Erythroblast (primary cell): ENCODE measurements at places on chromosomes 2 and 18.

DNA sequence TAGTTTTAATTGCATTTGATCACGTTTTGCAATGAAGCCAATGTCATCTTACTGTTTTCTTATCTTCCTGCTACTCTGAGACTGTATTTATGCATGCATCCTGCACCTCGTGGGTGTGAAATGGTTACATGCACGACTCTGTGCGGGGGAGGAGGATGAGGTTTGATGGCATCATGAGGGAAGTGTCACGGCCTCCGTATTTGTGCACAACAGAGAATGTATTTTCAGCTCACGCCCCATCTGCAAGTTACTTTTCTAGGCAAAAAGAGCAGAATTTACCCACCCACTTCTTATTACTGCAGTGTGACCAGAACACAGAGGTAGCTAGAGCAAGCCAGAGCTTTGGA is 145.1 kb downstream of the TDRD15 start:
- no peak for DNase-seq

DNA sequence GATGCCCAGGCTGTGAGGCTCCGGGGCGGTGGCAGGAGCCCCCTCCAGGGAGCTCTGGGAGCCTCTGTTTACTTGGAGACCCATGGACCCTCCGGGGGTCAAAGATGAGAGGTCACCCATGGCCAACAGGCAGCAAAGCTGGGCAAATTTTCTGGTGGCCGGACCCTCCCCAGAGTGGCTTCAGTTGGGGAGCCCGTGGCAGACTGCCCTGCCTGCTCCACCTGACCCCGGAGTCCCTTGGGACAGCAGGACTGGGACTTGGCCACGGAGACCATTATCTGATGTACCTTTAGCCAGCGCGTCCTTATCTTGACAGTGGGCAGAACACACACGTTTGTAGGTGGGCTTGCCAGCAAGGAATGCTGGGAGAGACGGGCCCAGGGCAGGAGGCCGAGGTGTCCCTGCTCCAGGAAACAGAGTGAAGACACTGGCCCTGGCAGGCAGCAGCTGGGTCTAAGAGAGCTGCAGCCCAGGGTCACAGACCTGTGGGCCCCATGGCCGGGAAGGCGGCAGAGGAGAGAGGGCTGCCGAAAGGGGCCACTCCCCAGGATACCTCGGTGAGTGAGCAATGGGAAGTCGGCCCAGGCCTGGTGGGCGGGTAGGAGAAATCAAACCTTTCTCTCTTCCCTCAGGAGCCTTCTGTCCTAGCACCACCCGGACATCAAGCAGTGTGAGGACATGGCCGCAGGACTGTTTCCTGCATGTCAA is at the start of the genes ABCG5 and ABCG8:
ABCG5 (minus strand) TSS at position 280 of the 708 bp plus-strand sequence; CDS start at position 120, 160 bp downstream.
ABCG8 (plus strand) TSS at position 412 of the 708 bp plus-strand sequence; CDS start at position 495, 83 bp downstream.
- DNase-seq: no peak

DNA sequence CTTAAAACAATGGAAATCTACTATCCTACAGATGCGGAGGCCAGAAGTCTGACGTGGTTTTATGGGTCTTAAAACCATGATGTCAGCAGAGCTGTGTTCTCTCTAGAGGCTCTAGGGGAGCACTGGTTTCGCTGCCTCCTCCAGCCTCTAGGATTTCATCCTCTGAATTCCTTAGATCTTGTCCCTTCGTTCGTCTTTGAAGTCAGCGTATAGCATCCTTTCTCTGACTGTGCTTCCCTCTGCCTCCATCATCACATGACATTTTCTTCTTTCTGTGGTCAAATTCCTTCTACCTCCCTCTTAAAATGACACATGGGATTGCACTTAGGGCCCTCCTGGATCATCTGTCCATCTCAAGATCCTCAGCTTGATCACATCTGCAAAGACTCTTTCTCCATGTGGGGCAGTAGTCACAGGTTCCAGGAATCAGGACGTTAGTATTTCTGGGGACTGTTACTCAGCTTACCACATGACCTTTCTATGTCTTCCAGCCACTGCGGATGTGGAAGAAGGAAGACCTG is 22.7 kb upstream of the NCK2 start:
- DNase-seq: no peak

DNA sequence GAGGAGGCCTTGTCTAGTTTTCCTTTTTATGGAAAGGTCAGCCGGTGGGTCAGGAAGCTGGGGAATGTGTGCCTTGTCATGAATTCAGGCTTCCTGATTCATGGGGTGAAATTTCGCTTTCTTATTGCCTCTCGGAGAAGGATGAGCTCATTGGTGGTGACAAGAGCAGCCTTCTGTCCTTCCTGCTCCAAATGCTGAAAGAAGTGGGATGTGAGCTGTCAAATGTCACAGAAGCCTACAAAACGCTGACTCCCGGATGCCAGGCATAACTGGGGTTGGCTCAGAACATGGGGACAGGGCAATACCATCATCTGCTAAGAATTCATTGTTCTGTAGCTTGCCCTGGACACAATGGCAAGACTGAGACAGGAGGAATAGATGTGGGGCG is 55.8 kb upstream of the FAM136A start:
- no peak for DNase-seq

DNA sequence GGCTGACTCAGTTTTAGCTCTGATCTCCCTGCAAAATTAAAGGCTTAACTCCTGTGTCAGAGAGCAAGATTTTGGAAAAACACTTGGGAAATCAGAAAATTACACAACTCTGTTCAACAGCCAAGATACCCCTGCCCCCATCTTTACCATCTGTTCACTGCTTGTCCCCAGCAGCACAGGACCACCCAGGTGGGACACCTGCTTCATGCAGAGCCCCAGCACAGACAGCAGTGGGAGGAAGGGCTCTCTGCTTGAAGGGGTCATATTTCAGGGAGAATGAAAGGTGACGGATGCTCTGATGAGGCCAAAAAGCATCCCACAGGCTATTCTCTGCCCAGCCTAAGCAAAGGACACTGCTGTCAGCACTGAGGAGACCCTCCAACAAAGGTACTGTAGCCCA is 584.6 kb upstream of the KLHL29 start:
- no peak for DNase-seq

- DNase-seq: no peak
These were observed 28.9 kb upstream of the RNF152 start for GRCh38 chr18:61921621-61922235.

- DNase-seq: no peak
These were observed 28.6 kb downstream of the CDH19 start for GRCh38 chr18:66575263-66575662.

DNA sequence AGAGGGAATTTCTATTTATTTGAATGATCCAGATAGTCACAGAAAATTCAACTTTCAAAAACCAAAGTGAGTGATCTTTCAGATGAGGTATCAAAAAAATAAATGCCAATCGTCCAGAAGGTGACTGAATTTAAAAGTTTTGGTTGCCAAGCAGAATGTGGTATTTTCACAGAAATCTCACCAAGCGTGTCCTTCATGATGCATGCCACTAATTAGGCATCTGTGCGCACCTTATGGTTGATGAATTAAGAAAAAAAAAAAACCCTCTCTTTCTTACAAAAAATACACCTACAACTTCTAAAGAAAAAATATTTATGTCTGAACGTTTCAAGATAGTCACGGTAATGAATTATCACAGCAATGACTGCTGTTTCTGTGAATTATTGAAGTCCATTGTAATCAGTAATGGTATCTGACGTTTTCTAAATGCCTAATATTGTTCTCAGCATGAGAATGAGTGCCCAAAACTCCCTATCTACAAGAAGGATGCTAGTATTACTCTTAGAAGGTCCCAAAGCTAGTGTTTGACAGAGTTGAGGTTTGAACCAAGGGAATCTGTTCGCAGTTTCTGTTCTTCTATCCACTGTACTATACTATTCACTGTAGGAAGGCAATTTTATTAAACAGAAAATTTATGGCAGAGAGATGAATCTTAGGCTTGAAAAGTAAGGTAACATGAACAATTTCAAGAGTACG is 219.6 kb upstream of the NETO1 start:
- DNase-seq: no peak

DNA sequence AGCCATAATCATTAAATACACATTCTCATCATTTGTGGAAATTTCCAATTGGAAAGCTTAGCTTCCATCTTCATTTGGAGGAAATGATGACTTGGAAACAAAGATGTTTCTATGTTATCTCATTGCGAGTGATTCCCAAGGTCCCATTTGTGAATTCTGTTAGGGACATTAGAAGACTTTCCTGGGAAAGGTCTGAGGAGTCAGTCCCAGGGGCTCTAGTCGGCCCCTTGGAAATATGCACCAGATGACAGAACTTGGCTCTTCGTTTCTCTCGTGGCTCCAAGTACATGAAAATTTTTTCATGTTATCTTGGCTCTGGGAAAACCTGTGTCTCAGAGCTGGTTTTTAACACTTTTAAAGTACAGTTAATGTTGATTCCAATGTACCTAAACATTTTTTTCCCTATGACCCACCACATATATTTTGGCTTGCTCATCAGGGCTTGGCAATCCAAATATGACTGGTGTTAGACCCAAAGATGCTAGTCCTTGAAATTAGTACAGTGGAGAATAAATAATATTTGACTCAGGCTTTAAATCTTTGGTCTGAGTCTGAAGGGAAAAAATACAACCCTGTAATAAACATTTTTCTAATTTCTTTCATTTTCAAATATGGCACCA is 15.4 kb upstream of the CAVIN2 start:
- no peak for DNase-seq

DNA sequence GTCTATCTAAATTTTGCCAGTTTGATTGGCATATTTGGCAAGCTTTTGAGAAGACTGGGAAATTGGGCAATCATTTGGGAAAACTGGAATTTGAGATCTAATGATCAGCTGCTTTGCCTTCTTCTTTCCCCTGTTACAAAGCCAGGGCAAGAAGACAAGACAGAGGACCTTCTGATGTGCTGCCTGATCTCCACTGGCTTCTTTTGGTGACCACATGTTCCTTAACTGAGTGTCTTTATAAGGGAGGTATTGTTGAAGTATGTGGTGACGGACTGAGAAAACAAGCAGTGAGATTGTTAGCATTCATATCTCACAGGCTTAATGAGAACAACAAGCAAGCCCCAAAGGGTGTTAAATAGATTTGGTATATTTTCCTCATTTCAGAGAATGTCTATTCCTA is 175.8 kb downstream of the SLC8A1 start:
- no peak for DNase-seq

- peak; percentile 25 for DNase-seq
These were observed 44.7 kb downstream of the C2orf42 start for GRCh38 chr2:70145851-70146739.

DNA sequence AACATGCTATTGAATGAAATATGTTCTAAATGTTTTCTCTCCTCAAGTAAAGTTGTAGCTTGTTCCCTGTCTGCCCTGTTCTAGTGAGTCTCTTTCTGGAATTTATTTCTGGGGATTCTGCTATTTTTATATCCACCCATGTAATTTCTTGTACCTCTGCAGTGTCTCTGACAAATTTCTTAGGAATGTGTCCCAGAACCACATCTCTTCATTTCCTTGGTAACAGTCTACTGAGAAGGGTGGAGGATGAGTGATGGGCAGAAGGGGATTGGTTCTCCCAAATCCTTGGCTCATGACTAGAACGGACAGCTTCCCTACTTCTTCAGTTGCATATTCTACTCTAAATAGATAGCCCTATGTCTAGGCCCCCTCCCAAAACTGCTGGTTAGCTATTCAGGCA is 490.6 kb upstream of the LINC00305 start:
- DNase-seq: no peak

- no peak for DNase-seq
These were observed 178.1 kb downstream of the NCKAP5 start for GRCh38 chr2:133390156-133390555.

DNA sequence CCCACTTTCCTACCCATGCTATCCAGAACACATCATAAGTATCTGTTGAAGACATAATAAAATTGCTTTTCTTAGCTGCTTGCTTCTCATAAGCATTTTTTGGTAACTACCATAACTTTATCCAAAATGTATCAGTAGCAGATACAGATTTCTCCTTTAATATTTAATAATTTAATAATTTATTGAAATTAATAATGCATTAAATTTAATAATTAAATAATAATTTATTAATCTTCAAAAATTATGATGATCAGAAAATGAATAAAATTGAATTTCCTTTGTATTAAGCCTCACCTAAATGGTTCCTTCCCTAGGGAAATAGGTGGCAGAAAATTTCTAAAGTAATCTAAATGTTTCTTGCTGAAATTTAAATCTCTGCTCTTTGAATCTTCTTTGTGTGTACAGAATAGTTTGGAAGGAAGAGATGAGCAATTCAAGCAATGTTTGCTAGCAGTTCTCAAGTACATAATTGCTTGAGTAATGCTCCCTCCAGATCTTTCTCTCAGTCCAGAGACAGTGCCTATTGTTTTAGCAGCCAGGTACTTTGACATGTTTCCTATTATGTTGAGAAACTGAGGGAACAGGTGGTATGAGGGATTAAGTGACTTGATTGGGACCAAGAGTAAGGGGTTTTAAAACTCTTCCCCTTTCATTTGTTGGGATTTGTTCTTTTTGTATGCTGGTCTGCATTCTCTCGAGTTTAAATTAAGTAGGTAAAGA is 123.1 kb upstream of the CYP26B1 start:
- no peak for DNase-seq

- no peak for DNase-seq
These were observed 247.5 kb downstream of the DYSF start for GRCh38 chr2:71700658-71701397.

DNA sequence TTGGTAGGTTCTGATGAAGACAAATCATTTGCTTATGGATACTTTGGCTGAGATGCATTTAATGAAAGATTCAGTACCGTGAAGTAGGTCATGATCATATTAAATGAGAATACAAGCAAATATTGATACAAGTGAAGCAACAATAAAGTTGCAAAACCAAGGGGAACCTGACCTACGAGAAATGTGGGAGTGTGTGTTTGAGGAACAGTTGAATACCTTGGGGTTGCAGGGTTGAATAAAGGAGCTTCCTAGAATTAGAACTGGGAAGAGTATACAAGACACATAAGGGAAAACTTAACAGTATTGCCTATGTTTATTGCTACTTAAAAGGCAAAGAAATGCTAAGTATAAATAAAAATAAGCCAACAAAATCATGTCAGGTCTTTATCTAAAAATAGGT is 702.9 kb downstream of the ERBB4 start:
- DNase-seq: no peak

DNA sequence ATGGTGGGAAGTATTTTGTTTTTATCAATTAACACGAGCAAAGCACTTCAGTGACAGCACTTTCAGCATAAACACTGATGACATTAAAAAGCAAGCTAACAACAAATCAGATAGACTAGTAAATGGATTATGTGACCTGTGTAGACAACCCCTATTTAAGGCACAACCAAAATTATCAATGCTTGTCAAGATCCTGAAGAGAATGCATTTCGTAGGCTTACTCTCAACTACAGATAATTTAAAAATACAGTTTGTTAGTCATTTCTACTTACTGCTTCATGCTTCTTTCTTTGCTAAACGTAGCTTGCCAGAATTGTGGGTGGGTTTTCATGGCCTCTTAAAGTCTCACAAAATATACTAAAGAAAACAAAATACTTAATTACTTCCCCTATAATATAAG is 3.4 kb downstream of the CSRNP3 start:
- DNase-seq: no peak
